GM23338 (cell line): ENCODE measurements at places on chromosomes 3 and 15. TPM values are rescaled to one million over a fixed set of nuclear protein-coding genes. Genes with fewer than 3 reads are reported as not detected.
A peak's percentile ranks its signal among the peaks of the same experiment; 100 is the strongest.

Gene EBLN2
- total RNA-seq: 9.3 and 9.9 TPM in 2 replicates

Gene LXN
- 5.5 and 5.6 TPM in 2 replicates for total RNA-seq

GRCh38 chr3:173396191-173397041 lies 1.1 kb upstream of the NLGN1 start:
- peak overlapping the region; percentile 81 for H3K4me3 ChIP-seq
- DNase-seq: peak; percentile 64
- no peaks in the 10 kb centered on the region for H3K36me3 ChIP-seq
- no peak overlapping the region for H3K27ac ChIP-seq
- peaks cover 29% of the 10 kb centered on the region for H3K27me3 ChIP-seq

- peak overlapping the region; percentile 84; the same call in 1 of the 2 replicates for H3K4me3 ChIP-seq
- no peak for DNase-seq
- H3K36me3 ChIP-seq: no peaks in the 10 kb centered on the region
- no peak overlapping the region for H3K27ac ChIP-seq
- H3K27me3 ChIP-seq: peaks cover 10% of the 10 kb centered on the region; the same call in 1 of the 2 replicates
These were observed 1.8 kb downstream of the PRKCD start for GRCh38 chr3:53162672-53163443.

GRCh38 chr3:64673159-64673715 lies 14.6 kb downstream of the ADAMTS9 start:
- H3K36me3 ChIP-seq: no peaks in the 10 kb centered on the region
- H3K27ac ChIP-seq: no peak overlapping the region
- H3K27me3 ChIP-seq: peaks cover 14% of the 10 kb centered on the region

Gene ATP8B4
- 0.24 and 4.5 TPM in 2 replicates for total RNA-seq

Gene CAPN3
- total RNA-seq: 1.1 and 2.1 TPM in 2 replicates

DNA sequence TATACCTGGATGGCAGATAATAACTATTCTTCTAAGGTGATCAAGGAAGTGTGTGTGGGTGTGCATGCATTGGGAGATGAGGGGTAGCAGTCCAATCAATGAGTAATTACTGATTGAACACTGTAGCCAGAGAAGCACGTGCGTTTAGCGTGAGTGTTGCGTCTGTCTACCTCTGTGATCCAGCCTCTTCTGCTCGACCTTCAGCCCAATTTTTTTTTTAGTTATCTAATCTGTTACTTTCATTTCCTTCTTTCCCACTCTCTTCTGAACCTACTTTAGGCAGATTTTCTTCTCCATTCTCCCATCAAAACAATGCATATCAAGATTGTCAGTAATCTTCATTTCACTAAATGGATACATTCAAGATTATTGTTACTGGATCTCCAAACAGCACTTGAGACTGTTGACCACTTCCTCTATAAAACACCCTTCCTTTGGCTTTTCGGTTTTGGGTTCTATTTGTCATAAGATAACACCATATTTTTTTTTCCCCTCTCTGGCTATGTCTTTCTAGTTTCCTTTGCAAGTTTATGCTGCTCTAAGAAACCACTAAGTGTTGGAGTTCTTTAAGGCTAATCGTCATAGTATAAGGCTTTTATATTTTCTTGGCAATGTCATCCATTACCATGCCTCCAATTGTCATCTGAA lies 41.0 kb downstream of the MCTP2 start:
- H3K27me3 ChIP-seq: no peaks in the 10 kb centered on the region
- no peaks in the 10 kb centered on the region for H3K4me1 ChIP-seq
- no peak overlapping the region for H3K27ac ChIP-seq
- no peak overlapping the region for H3K4me3 ChIP-seq
- H3K36me3 ChIP-seq: no peaks in the 10 kb centered on the region

- H3K4me3 ChIP-seq: no peak overlapping the region
- no peaks in the 10 kb centered on the region for H3K27me3 ChIP-seq
- no peaks in the 10 kb centered on the region for H3K4me1 ChIP-seq
- DNase-seq: no peak
- no peaks in the 10 kb centered on the region for H3K36me3 ChIP-seq
These were observed 128.6 kb upstream of the DLG1 start for GRCh38 chr3:197427021-197427420.
